Myocyte (in vitro differentiated cells): ENCODE measurements at places on chromosomes 7 and 10. TPM values are rescaled to one million over a fixed set of nuclear protein-coding genes. Genes with fewer than 3 reads are reported as not detected.

GRCh38 chr7:131692131-131692960, 135.9 kb upstream of the PODXL start:
- DNase-seq, result peak; percentile 41

DNA sequence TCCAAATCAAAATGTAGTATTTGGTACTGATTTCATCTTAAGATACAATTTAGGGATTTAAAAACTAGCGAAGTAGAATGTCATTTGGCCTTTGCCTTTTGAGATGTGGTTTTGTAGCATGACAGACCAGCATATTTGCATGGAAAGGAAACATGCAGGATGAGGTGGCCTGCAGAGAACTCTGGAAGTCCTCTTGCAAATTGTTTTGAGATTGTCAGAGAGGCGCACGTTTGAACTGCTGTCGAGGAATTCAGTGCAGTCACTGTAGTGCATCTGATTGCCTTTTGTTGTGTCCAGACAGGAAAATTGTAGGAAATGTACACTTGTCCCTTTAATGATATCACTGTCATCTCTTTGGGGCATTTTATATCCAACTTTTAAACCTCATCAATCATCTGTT, 136.7 kb downstream of the CELF2 start:
- no peak for DNase-seq

- no peak for DNase-seq
These were observed 189.9 kb downstream of the DGKI start for GRCh38 chr7:137656850-137657232.

Gene GPR26
- total RNA-seq, result not detected in 2 replicates

Gene EPHA1
- total RNA-seq, result not detected in 2 replicates

Gene SLC39A12
- not detected in 2 replicates for total RNA-seq

Gene CASTOR2
- 18.2 and 18.9 TPM in 2 replicates for total RNA-seq
